Stimulated activated CD8-positive, alpha-beta memory T cell treated with anti-CD3 and anti-CD28 coated beads, Interleukin-7, amount 100 ng/mL, for 48 hours (primary cell): ENCODE measurements at places on chromosomes 2 and 18.

- peak; percentile 1 for DNase-seq
These were observed 149.6 kb downstream of the IRS1 start for GRCh38 chr2:226649871-226650660.

DNA sequence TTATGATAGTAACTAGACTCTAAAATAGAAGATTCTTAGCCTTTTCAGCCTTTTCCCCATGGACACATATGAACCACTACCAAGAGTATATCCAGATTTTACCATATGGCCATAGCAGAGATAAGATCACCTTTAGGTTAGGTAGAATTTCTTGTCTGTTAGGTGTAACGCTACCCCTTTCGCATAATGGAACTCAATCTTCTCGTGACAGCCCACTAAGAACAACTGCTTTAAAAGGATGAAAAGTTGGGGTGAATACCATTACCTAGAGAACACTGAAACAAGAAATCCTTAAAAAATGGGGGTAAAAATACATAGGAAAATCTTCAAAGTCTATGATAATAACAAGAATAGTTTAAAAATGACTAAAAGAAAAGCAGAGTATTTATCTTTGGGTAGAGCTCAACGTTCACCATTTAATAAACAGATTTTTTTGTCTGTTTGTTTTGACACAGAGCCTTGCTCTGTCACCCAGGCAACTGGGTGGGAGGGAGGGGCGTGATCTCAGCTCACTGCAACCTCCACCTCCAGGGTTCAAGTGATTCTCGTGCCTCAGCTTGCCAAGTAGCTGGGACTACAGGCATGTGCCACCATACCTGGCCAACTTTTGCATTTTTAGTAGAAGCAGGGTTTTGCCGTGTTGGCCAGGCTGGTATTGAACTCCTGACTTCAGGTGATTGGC is 67.2 kb downstream of the VIL1 start:
- no peak for DNase-seq

- no peak for DNase-seq
These were observed 6.7 kb downstream of the PELI1 start for GRCh38 chr2:64137567-64137966.

DNA sequence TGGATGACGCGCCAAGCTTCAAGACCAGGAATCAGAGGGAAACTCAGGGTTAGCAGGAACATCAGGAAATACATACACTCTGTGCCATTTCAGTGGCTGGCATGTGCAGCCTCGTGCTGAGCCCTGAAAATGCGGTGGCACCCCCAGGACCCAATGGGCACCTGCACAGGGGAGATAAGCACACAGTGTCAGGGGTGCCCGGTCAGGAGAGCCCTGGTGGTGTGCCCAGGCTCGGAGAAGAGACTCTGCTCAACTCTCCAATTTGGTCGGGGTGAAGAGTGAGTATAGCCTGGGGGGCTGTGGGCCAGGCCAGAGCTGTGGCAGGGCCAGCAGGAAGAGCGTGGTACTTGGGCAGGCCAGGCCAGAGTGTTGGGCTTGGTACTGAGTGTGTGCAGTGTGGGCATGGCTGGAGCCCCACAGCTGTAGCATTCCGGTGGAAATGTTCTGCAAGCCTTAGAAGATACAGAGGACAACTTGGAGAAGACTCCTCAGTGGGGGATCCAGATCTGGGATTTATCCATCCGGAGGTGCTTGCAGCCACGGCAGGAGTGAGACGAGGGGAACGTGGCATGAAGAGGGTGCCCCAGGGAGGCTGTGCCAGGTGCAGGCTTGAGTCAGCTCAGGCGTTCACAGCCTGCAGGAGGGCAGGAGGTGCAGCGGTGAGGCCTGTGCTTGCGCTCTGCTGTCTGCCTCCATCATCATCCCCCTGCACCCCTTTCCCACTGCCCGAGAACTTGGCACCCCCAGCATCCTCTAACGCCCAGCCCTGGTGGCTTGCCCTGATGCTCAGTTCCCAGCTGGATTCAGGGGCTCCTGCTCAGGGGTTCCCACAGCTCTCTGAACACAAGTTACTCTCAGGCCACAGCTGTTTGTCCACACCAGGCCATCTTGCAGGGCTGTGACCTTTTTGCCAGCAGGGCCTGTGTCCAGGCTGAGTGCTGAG is 451.7 kb upstream of the HS6ST1 start:
- DNase-seq = no peak

DNA sequence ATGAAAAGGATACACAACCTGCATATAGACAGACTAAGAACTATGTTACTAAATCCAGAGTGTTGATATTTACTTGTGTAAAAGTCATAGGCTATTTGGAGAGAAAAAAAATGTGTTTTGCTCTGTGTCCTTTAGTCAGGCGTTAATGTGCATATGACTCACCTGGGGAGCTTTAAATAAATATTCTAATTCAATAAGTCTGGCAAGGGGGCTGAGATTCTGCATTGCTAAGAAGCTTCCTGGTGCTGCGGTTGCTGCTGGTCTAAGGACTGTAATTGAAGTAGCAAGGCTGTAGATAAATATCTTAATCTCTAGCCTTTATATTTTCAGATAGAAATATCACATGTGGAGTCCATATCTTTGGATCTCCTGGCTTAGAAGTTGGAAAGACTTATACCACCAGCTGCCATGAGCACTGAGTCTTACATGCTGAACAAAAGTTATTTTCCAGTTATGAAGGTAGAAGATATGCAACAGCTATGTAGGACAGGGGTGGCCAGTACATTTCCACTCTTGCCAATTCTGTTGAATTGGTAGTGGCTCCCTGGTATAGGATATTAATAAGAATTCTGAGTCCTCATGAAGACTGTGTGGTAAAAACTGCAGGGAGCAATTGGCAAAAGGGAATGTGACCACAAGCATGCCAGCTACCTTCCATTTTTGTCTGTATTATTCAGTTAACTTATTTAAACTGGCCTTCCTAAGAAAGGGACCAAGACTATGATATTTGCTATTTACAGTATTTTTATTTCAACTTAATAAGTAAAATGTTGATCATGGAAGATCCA is 4.8 kb downstream of the SPAG16 start:
- DNase-seq = no peak

DNA sequence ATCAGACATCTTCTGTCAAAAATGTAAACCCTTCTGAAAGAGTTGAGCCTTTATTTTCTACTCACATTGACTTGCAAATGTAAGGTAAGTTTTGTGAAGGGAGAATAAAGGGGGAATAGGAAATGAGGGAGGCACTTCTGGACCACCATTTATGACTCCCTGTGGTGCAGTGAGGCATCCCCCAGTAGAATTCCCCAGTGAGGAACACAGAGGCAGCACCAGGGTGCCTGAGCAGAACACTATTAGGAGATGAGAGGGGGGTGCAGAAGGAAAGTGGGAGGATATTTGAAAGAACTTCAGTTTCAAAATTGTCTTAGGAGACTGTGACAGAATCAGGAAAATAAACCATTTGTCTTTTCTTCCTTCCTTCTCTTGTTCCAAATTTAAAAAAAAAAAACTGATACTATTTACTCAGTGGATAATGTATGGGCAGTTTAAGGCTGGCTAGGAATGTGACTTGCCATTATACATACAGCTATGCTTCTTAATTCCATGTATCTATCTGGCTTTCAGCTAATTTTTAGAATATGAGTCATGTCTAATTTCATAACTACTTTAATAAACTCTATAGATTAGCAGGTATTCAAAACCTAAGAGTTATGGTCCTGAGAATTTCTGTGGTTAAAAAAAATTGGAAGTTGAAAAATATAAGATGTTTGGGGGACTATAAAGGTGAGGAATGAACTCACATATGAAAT is 478.1 kb upstream of the CHAC2 start:
- no peak for DNase-seq

- no peak for DNase-seq
These were observed 1456.4 kb downstream of the SUCLG1 start for GRCh38 chr2:83002706-83003105.

GRCh38 chr2:188003800-188004199 is 287.9 kb upstream of the GULP1 start:
- no peak for DNase-seq

DNA sequence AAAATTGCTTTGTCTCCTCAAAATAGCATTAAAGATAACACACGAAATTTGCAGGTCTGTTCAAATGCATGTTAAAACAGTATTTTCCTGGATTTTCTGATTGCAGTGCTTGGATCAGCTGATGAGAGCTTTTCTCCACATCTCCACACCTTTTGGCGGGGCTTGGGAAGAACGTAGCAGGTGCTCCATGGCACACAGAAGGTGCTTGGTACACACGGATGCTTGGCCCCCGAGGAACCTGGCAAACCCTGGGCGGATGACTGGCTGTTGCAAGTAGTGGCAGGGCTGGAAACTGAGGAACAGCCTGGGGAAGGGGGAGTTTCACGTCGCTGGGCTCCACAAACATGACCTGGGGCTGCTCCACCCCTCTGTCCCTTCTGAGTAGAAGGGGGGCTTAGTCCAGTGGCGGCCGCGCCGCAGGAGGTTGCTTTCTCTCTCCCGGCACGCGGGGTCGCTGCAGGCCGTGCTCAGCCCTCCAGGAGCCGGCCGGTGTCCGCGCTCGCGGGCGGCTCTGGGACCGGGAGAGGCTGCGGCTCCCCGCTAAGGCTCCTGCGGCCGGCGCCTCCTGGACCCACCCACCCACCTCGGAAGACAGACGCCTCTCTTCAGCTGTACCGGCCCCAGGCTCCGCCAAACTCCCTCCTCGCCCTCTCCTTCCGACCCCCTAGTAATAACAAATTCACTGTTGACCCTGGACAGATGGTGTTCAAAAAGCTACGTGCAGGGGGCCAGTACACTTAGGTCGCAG is 69.3 kb downstream of the MARCO start:
- no peak for DNase-seq

DNA sequence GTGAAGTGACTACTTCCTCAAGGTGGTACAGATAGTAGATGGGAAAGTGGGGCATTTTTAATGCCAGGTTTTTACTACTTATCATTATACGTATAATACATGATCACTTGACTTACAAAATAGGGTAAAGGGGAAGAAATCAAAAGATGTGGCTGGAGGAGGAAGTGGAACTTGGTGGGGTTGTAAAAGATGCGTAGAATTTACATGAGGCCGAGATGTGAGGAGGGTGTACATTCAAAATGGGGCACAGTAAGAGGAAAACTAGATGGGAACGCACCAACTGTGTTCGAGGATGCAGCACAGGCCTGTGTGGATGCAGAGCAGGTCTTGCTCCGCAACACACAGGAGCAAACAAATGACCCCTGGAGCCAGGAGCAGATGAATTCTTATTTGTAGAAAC is 403.3 kb downstream of the TXNL1 start:
- DNase-seq = no peak

DNA sequence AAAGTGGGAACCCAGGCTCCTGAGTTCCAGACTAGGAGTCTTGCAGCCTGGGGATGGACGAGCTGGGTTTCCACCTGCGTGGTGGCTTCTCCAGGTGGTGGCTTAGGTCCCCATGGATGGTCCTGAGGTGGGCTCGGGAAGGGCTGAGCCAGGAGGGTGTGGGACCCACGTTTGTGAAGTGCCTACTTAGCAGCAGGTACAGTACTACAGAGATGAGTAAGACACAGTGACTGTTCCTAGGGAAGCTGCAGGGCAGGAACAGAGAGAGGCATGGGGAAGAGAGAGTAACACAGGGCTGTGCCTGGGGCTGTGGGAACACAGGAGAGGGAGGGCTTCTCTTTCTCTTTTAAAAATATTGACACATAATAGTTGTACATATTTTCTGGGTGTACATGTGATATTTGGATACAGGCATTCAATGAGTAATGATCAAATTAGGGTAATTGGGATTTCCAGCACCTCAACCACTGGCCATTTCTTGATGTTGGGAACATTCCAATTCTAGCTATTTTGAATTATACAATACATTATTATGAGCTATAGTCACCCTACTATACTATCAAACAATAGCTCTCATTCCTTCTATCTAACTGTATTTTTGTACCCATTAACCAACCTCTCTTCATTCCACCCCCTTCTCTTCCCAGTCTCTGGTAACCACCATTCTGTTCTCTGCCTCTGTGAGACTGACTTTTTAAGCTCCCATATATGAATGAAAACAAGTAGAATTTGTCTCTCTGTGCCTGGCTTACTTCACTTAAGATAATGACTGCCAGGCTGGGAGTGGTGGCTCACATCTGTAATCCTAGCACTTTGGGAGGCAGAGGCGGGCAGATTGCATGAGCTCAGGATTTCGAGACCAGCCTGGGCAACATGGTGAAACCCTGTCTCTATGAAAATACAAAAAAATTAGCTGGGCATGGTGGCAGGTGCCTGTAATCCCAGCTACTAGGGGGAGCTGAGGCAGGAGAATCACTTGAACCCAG is 15.0 kb downstream of the TOGARAM2 start:
- no peak for DNase-seq

GRCh38 chr2:148221166-148221565 is 200.3 kb downstream of the MBD5 start:
- DNase-seq = no peak

DNA sequence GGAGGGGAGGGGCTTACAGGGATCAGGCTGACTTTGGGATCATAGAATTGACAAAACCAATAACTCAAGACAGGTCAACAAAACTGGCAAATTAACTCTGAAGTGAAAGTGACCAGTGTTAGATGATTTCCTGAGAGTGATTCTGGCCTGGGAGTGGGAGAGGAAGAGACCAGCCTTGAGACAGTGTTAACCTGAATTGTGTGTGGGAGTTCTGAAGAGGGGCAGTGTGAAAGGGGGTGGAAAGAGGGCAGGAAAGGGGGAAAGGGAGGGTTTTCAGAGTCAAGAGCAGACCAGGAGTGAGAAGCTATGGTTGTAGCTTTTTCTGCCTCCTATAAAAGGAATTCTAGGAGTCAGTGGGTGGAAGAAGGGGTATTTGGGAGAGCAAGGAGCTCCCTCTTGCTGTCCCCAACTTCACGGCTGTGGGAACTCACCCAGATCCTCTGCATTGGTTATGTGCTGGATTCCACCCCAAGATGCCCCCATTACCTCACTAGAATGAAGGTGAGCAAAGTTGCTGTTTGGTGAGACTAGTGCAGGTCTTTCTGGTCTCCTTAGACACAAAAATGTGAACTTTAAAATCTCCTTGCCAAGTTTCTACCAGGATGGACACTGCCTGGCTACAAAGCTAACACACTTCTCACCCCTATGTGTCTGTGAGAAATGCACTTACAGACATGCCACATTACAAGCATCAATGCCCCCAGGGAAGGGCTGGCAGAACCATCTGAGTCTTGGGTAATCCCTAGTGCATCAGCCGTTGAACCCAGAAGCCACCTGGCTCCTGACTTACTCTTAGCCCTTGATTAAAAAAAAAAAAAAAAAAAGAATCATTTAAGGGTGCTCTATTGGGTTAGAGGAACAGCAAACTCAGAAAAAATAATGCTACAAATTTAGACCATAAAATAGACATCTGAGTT is 61.6 kb downstream of the BMP10 start:
- DNase-seq = no peak

GRCh38 chr2:238789317-238789806 is 58.5 kb upstream of the TWIST2 start:
- DNase-seq = no peak

GRCh38 chr18:3384664-3385563 is 65.1 kb upstream of the TGIF1 start:
- DNase-seq = no peak

GRCh38 chr2:146207901-146208300 is 1636.9 kb upstream of the ACVR2A start:
- no peak for DNase-seq

- no peak for DNase-seq
These were observed 250.2 kb upstream of the COPS8 start for GRCh38 chr2:236835307-236836024.

- DNase-seq = no peak
These were observed 88.4 kb upstream of the CAVIN2 start for GRCh38 chr2:191935247-191935646.

GRCh38 chr18:59740141-59740540 is 42.9 kb upstream of the CCBE1 start:
- no peak for DNase-seq
